Fibroblast of skin of abdomen (primary cell): ENCODE measurements at places on chromosomes 2 and 18.
A peak's percentile ranks its signal among the peaks of the same experiment; 100 is the strongest.

- DNase-seq, result no peak
Measured at GRCh38 chr18:70973626-70974025, 684.8 kb downstream of the SOCS6 start.

DNA sequence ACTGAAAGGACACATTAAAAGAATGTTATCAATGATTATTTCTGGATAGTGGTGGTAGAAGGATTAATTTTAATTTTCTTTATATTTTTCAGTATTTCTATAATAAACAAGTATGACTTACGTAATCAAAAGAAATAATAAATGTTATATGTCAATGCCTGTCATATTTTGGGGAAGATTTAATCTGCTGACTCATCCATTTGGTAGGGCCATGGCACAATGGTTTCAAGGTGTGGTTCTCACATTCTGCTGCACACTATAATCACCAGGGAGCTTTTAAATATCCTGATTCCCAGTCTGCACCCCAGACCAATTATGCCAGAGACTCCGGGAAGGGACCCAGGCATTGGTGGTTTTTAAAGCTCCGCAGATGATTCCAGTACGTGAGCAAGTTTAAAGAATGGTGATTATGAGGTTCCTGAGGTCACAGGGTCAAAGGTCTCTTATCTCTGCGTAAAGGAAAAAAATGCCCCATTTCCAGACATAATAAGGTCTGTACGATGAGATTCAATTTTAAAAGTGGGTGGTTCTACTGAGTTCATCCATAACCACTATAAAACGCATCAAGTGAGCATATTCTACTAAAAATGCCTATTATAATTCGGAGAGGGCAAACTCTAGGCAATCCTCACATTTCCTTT lies 27.2 kb downstream of the WIPF1 start:
- no peak for DNase-seq

GRCh38 chr2:218285604-218286003 lies 6.7 kb downstream of the TMBIM1 start:
- DNase-seq, result no peak

DNA sequence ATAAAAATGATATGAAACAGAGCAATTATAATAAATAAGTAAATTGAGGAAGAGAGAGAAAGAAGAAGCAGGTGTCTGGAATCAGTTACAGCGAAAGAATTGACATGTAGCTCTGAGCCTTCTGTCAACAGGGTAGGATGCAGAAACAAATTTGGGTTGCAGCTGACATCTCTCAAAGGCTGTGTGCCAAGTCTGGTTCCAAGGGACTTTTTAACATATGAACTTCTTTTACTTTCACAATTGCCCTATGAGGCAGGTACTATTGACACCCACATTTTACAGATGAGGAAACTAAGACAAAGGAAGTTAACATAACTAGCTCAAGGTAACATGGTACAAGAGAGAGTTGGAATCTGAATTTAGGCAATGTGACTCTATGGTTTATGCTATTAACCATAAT lies 260.0 kb downstream of the ASXL3 start:
- no peak for DNase-seq

GRCh38 chr2:82793711-82794435 lies 1665.2 kb downstream of the SUCLG1 start:
- DNase-seq, result no peak

- peak; percentile 43 for DNase-seq
Measured at GRCh38 chr18:58862851-58863538, 1.7 kb upstream of the ZNF532 start.

DNA sequence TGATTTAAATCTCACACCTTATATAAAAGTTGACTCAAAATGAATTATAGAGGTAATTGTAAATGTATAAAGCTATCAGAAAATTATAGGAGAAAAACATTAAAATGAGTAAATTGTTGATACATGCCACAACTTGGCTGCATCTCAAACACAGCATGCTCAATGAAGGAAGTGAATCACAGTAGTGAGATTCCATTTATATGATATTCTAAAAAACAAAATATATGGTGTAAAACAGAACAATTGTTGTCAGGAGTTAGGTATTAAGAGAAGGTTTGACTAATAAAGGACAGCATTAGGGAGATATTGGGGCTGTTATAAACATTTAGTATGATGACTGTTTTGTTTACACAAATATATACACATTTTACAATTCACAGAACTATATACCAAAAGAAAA lies 356.6 kb upstream of the CELF4 start:
- no peak for DNase-seq

- DNase-seq, result no peak
Measured at GRCh38 chr2:178229927-178230326, 35.6 kb downstream of the OSBPL6 start.

DNA sequence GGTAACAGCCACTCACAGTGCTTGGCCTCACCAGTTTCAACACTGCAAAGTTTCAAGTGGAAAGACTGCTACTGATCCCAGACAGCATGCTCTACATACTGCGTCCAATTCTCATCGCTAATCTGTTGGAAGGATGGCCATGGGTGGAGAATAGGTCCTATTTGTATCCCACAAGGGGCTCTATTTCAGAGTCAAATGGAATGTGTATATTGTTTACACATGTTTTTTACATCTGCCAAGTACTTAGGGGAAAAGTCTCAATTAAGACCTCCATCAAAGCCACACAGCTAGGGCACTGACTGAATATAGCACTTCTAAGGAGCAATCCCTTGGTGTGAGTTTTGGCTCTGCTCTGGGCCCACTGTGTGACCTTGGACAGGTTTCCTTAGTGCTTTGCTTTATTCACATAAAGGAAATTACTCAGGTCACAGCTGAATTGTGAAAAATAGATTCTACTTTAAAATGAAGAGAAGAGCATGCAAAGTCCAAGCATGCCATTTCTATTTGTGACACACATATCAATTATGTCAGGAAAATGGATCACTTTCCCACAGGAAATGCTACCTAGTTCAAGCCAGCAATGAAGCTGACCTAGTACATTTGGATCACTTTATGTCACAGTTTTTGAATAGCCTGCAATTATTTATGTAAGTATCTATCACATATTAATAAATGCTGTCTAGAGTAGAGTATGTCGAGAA lies 112.9 kb upstream of the STK17B start:
- no peak for DNase-seq

DNA sequence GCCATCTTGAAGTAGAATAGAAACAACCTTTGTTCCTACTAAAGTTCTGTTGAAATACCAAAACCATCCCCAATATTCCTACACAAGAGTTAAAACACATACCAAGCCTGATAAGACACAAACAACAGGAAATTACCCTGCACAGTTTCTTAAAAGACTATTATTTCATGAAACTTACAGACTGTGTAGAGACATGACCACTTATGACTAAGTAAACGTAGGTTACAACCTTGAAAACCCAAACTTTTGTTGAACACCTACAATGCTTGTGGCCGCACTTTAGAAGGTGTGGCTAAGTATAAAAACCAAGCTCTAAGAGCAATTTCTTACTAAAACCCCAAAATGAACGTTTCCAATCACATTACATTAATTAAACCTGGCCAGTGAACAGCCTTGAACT lies 2.0 kb downstream of the SMAD2 start:
- DNase-seq, result no peak

GRCh38 chr2:102515851-102516250 lies 42.8 kb downstream of the SLC9A4 start:
- no peak for DNase-seq

GRCh38 chr2:142841788-142842187 lies 35.7 kb upstream of the KYNU start:
- DNase-seq, result no peak

DNA sequence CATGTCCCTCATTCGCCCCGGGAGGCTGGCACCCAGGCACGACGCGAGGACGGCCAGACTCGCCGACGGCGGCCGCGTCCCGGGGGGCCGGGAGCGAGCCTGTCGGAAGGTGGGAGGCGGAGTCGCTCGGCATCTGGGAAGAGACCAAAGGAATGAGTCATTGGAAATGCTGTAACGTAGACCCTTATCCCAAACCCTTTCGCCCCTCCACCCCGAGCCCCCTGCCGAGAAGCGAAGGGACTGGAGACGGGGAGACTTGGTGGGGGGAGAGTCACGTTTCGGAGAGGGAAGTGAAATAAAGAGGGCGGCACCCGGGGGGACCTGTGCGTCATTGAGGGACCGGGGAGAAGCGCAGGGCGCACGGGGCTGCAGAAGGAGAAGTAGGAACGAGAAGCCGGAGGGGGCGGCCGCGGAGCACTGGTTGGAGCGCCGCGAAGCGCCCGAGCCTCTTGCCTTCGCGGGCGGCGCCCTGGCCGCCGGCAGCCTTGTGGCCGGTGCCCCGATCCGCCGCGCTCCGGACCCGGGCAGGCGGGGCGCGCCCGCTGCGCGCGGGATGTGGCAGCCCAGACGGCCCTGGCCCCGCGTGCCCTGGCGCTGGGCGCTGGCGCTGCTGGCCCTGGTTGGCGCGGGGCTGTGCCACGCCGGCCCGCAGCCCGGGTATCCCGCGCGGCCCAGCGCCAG lies at the start of gene EMILIN2:
Gene EMILIN2, plus strand, starts transcription at position 371 of the 681 bp plus-strand sequence. Its CDS starts 183 bp downstream, at position 554.
- DNase-seq, result peak; percentile 69

GRCh38 chr2:121833358-121833723 lies 77.9 kb downstream of the TSN start:
- DNase-seq, result no peak

DNA sequence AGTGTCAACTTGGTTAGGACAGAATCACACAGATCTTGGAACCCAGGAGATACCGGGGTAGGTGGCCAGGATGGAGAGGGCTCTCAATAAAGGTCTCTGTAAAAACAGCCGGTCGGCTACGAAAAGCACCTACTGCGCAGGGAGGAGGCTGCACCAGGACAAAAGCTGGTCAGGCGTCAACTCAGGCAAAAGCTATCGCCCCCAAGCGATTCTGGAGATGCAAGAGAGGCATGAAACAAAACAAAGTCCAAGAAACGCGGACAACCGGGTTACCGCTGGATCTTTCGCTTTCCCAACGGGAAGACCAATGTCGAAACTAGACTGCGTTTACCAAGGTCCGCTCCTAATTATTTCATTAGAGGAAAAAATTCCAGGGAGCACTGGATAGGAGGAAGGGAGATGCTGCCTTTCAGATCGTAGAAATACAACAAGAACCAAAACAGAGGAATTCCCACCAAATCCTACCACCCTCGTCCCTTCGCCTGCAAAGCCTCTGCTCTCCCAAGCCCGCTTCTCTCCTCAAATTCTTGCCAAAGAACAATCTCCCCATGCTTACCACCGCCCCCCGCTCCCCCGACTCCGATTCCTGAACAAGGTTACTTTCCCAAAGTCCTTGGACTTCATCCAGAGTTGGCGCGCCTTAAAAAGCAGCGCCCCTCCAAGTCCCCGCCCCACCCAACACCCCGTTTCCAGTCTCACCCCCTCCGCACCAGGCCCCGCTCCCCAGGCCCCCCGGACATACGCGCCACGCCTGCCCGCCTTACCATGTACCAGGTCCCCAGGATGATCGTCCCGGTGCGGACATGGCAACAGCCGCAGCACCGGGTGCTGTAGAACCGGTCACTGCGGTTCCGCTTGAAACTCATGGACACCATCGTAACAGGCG lies 539 bp downstream of the LAPTM4A start:
- DNase-seq, result peak; percentile 60

DNA sequence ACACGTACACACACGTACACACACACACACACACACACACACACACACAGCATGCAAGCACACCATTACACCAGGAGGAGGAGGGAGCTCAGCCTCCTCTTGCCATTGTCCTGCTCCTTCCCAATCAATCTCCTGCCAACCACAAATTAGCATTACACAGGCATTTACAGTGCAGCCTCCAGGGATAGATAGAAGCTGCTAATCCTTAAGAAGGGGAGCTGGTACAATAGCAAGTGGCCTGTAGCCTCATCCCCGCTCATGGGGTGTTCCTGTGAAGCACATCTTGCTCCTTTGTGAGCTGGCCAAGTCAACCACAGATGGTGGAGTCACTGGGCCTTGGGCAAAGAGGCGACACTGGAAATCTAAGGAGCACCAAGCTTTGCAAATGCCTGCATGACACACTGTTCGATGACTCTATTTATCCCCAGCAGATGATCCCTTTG lies 110.3 kb upstream of the PKDCC start:
- peak; percentile 79 for DNase-seq

- DNase-seq, result peak; percentile 35
Measured at GRCh38 chr18:5943514-5943913, 48.2 kb upstream of the TMEM200C start.

- DNase-seq, result peak; percentile 78
Measured at GRCh38 chr2:69601179-69601612, 42.3 kb downstream of the AAK1 start.

DNA sequence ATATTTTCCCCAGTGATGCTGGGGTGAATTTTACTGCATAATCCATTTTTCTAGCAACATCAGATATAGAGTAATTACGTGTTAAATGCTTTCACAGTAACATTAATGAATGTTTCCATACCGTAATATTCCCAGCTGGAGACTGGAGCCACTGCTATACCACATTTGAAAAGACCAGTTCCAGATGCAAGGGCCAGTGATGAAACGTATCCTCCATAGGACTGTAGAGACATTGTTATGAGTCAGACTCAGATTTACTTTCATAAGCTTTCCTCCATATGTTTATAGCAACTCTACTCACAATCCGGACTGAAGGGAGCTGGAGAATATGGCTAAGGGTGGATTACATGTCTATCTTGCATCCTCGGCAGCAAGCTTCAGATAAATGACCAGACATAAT lies 22.7 kb upstream of the GCG start:
- peak; percentile 81 for DNase-seq

DNA sequence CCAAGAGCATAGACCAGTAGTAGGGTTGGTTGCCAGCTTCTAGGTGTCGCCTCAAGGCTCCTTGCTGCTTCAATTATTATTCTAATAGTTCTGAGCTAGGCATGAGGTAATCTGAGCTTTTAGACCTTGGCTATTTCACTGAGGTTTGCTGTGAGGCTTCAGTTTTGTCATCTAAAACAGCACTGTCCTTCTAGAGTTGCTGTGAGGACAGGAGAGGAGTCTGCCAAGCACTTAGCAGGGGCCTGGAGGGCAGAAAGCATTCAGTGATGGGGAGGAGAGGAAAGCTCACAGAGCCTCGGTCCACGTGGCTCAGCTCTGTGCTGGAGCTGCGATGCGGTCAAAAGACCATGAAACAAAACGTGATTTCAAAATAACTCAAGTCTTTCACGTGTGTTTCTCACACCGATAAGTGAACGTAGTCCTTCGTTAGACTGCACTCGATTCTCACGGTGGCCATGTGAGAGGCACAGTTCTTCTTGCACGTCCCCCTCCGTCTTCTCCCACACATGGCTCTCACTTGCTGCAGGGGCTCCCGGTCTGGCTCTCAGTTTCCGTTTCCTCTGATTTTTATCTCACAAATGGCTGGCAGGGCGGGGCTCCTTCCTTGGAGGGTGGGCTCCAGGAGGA lies 113.7 kb downstream of the B3GNT2 start:
- DNase-seq, result no peak

DNA sequence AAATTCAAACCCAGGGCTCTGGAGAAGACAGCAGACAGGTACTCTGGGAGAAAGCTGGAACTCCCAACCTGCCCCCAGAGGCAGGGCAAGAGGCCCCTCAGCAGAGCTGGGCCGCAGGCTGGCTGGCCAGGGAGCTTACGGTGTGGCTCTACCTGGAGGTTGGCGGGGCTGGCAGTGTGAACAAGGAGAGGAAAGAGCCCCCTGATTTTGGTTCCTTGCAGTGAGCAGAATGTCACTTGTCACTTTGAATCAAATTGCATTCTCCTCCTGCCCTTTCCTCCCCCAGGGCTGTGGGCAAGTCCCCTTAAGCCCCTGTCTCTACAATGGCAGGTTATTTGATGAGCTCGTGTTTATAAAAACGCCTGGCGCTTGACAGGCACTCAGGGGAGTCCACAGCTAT lies 32.6 kb downstream of the MYO7B start:
- no peak for DNase-seq

- no peak for DNase-seq
Measured at GRCh38 chr2:157325786-157326185, at the start of gene ERMN. Gene ERMN, minus strand, starts transcription at chr2:157325824. Its CDS starts 182 bp downstream, at chr2:157325642.
